ENCODE measurements at places on chromosomes 16 and 17.

DNA sequence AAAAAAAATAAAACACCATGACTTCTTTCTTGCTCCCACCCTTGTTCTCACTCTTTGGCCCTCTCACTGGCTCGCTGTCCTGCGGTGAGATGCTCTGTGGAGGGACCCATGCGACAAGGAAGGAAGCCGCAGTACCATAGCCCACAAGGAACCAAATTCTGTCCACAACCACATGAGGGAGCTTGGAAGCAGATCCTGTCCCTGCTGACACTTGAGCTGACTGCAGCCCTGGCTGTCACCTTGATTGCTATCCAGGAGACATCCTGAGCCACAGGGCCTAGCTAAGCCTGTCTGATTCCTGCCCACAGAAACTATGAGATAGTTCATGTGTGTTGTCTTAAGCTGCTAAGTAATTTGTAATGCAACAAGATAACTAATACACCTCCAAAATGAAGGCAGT, 4.8 kb upstream of the MT2A start:
- DNase-seq, result peak; percentile 31

DNA sequence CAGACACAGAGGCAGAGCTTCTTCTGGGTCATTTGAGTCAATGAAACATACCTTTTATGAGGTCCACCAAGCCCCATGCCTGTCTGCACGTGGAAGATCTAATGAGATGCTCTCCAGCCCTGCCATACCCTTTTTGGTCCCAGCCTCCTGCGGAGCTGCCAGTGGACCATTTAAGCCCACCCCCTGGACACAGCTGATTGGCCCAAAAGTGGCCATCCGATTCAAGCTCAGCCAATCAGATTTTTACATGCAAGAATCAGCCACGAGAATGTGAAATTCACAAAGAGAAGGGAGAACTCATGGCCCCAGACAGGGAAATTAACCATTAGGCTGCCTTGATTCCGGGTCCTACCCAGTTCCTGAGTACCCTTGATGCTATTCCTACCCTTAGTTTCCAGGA, 231.0 kb upstream of the EEF2KMT start:
- DNase-seq, result no peak

DNA sequence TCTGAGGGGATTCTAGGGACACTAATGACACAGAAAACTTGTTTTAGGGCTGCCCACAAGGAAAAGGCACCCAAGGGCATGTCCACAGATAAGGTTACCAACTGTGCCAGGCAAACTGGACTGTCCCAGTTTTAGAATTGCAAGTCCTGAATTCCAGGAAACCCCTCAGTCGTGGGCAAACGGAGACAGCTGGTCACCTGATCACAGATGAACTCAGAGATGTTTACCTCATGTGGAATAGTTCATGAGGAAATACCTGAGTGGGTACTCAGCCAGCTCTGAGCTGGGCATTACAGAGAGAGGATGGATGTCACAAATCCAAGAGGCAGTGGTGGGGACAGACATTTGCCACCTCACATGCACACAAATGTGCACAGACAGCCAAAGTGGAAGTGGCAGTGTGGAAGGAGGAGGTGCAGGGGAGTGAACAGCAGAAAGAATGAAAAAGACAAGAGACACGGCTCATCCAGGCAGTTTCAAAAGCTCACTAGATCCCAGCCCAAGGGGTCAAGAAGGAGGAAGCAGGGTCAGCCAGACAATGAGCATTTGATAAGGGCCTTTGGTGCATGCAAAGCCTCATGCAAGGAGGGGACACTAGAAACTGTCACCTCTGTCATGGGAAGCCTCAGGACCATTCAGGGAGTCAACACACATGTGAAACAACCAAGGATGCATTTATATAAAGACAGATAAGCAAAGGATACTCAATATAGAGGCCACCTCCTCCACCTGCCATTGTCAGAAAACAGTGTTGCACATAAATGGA, 24.8 kb downstream of the TTLL6 start:
- no peak for DNase-seq

DNA sequence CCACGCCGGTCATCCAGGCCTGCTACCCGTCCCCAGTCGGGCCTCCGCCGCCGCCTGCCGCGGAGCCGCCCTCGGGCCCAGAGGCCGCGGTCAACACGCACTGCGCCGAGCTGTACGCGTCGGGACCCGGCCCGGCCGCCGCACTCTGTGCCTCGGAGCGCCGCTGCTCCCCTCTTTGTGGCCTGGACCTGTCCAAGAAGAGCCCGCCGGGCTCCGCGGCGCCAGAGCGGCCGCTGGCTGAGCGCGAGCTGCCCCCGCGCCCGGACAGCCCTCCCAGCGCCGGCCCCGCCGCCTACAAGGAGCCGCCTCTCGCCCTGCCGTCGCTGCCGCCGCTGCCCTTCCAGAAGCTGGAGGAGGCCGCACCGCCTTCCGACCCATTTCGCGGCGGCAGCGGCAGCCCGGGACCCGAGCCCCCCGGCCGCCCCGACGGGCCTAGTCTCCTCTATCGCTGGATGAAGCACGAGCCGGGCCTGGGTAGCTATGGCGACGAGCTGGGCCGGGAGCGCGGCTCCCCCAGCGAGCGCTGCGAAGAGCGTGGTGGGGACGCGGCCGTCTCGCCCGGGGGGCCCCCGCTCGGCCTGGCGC, 2.4 kb downstream of the HIC1 start:
- no peak for DNase-seq

DNA sequence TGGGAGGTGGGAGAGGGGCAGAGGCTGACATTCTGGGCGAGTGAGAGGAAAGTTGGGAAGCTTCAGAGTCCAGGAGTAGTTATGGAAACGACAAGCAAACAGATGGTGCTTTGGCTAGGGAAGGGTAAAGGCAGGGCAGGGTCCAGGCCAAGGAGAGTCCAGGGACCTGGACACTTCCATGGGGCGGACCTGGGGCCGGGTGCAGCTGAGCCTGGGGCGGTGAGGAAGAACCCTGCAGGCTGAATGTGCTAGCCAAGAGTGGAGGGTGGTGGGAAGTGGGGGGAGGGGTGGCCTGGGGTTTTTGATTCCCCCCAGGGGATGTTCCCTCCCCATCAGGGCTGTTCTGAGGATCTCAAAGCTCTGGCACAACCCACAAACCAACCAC, 2.6 kb downstream of the PPP1R9B start:
- DNase-seq, result no peak

GRCh38 chr17:50407921-50408320, 10.6 kb upstream of the LRRC59 start:
- DNase-seq, result no peak

DNA sequence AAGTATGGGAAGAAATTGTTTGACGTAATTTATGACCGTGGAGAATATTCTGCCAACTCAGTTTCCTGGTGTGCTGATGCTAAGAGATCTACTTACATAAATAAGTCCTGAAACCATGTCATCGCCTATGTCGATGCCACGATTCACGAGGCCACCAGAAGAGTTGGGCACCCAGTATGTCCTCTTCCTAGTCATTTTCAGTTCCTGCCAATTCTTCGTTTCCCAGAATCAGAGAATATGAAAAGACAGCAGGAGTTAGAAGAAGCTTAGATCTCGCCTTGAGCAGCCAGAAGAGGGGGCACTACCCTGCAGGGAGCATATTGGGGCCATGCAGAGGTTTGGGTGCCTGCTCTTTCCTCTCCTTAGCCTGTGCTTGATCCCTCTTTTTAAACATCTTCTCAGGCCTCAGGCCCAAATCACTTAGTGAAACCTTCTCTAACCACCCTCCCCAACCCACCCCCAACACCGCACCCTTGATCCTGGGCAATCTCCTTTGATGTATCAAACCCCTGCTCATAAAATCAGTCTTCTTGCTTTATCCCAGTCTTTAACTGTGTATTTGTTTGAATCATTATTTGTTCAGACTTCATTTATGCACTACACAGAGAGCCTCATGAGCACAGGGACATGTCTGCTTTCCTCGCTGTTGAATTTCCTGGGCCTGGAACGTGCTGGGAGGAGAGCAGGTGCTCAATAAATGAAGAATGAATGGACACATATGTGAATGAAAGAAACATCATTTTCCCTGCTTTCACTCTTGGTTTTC, 12.2 kb upstream of the LONP2 start:
- DNase-seq, result no peak

GRCh38 chr17:77831474-77832179, 126.9 kb upstream of the TNRC6C start:
- no peak for DNase-seq

- DNase-seq, result no peak
These were observed 19.0 kb downstream of the CENPX start for GRCh38 chr17:82003411-82004381.

DNA sequence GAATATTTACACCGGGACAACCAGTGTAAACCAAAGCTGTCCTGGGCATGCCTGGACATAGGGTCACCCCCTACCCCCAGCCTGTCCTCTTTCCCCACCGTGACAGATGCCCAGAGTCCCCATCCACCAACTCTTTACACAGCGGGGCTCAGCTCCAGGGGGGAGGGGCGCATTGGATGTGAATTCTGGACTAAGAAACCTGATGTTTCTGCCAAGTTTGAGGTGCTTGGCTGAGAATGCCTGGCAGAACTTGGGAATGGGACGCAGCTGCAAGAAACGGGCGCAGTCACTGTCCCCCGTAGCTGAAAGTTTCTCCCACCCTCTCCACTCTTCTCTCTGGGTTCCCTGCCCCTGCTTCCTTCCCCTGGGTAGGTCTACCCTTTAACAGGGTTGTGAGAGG, 68.0 kb upstream of the CDC42EP4 start:
- DNase-seq, result no peak

- no peak for DNase-seq
These were observed 130.5 kb downstream of the MAF start for GRCh38 chr16:79469999-79470398.

DNA sequence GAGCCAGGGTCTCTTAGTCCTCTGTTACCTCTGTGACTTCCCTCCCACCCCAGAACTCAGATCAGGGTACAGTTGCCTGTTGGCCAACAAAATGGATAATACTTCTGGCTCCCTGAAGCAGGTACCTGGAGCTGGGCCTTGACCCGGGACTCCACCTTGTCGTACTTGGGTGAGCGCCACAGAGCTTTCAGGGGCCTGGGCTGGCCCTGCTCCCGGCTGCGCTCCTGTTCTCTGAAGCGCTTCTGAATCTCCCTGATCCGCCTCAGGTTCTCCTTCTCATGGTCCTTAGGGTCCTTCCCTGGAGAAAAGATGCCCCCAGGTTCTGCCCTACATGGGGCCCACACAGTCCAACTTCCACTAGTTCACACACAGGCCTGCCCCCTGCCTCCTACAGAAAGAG, 1.7 kb downstream of the ENKD1 start:
- DNase-seq, result no peak

Measured in NCI-H2107 (cell line).